ENCODE measurements at places on chromosomes 5 and 9.

DNA sequence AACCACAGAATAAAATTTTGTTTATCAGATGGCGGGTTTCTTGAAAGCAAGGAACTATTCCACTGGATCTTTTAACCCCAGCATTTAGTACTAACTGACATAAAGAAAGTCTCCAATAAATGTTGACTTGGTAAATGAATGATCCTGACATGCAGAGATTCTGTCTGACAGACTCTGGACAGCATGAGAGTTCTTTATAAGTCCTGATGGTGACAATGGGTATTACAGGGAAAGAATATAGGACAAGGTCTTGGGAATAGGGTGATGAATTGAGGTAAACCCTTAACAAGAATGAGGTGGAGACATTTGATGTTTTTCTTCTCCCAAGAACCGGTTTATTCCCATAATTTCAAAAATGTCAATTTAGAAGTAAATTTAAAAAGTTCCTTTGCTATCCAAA lies 453.9 kb downstream of the TUSC1 start:
- no peak for DNase-seq

- DNase-seq = no peak
Observed at GRCh38 chr5:35372482-35372881, 142.2 kb upstream of the PRLR start.

DNA sequence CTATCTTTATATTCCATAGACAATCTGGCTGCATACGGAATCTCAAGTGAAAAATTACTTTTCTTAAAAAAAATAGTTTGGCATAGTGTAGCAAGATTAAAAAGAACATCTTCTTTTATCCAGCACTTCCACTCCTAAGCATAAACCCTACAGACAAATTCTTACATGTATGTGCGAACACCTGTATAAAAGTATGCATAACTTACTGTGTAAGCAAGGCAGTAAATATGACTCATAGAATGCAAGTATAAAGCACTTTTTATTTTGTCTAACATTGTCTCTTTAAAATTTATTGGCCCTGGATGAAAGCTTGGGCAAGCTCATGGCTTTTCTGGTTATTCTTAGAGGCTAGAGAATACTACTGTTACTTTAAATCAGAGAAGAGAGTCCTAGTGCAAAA lies 86.4 kb downstream of the MSX2 start:
- no peak for DNase-seq

- DNase-seq = peak; percentile 39
Observed at GRCh38 chr9:134433101-134433500, 106.8 kb downstream of the RXRA start.

GRCh38 chr9:73039271-73040263 lies 86.7 kb upstream of the ALDH1A1 start:
- no peak for DNase-seq

DNA sequence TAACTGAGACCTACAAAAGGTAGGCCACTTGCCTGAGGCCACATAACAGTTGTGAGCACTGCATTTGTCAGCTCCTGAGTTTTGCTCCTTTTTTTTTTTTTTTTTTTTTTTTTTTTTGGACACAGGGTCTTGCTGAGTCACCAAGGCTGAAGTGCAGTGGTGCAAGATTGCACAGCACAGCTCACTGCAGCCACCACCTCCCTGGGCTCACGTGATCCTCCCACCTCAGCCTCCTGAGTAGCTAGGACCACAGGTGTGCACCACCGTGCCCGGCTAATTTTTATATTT lies 37.1 kb downstream of the LAMC3 start:
- no peak for DNase-seq

DNA sequence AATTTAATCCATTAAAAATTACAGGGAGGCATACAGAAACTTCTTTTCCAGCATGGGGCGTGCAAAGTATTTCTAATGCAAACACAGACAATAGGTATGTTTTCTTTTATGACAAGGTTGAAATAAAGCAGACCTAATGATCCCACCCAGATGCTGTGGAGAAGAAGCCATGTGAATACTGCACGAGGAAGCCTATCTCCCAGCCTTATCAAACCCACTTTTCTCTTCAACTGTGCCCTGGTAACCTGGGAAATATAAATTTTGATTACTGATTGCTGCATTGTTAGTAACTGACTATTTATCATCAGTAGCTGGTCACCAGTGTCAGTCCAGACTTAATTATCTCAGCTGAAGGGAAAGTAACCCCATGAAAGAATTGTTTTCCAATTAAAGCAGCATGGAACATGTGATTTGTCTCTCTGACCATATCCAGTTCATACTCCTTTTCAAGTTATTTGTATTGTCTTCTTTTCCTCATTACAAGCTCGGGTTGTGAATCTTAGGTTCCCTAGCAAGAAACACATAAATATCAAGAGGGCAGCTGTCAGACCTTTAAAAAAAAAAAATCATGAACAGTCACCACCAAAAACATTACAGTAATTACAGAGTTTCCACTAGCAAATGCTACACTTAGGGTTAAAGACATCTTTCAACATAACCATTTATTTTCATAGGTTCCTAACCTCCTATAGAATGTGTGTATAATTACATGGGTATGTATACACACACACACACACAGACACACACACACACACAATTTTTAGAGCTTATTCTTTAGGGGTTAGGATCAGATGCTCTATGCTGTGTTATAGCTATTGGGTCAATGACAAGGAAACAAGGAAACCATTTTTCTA lies 50.3 kb downstream of the SEMA6A start:
- DNase-seq = no peak

- no peak for DNase-seq
Observed at GRCh38 chr5:6461793-6462650, 13.4 kb downstream of the UBE2QL1 start.

DNA sequence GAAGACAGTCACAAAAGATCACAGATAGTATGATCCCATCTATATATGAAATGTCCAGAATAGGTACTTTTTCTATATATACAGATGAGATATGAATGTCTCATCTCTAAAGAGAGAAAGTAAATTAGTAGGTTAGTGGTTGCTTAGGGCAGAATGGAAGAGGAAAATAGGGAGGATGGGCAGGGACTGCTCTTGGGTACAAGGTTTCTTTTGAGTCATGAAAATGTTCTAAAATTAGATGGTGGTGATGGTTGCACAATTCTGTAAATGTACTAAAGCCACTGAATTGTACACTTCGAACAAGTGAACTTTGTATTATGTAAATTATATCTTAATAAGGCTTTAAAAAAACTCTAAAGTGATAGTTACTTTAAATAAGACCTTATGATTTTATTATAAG lies 59.6 kb upstream of the GRAMD2B start:
- no peak for DNase-seq

- no peak for DNase-seq
Observed at GRCh38 chr5:11611011-11611410, 293.2 kb downstream of the CTNND2 start.

- peak; percentile 66 for DNase-seq
Observed at GRCh38 chr9:131727184-131727759, 12.6 kb downstream of the RAPGEF1 start.
